ENCODE measurements at places on chromosomes 4 and X. TPM values are rescaled to one million over a fixed set of nuclear protein-coding genes. Genes with fewer than 3 reads are reported as not detected.
A peak's percentile ranks its signal among the peaks of the same experiment; 100 is the strongest.

The RRH gene
- 0.05 TPM for polyA plus RNA-seq

The GAGE1 gene
- not detected for polyA plus RNA-seq

The GLOD5 gene
- polyA plus RNA-seq: not detected

The CTAG1A gene
- polyA plus RNA-seq: not detected

- peak; percentile 9 for DNase-seq
Observed at GRCh38 chr4:41070516-41071281, 143.6 kb downstream of the APBB2 start.

DNA sequence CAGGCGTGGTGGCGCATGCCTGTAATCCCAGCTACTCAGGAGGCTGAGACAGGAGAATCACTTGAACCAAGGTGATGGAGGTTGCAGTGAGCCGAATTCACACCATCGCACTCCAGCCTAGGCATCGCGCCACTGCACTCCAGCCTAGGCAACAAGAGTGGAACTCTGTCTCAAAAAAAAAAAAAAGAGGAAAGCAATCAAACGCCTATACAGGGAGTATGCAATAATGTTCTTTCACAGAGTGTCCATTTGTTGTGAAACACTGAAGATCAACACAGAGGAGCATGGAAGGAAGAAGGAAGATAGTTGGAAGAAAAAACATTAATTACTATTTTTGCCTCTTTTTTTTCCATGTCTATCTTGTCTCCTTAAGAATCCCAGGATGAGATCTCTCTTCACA lies 113.4 kb downstream of the FBXO8 start:
- no peak for DNase-seq

DNA sequence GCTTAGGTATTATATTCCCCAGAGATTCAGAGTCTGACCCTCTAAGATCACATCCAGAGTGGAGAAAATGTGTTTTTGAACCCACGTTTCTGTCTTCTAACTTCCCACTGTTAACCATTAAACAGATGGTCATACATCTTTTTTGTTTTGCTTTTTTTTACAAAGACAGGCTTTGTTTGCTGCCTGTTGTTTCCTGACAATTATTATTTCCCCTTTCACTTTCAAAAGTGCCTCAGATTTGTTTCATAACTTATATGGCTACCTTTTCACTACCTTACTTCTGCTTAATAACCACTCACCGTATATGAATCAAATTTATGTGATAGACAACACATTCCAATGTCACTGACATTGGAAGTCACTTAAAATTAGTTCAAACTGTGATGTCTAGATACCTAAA lies 142.2 kb downstream of the HS3ST1 start:
- DNase-seq: no peak

DNA sequence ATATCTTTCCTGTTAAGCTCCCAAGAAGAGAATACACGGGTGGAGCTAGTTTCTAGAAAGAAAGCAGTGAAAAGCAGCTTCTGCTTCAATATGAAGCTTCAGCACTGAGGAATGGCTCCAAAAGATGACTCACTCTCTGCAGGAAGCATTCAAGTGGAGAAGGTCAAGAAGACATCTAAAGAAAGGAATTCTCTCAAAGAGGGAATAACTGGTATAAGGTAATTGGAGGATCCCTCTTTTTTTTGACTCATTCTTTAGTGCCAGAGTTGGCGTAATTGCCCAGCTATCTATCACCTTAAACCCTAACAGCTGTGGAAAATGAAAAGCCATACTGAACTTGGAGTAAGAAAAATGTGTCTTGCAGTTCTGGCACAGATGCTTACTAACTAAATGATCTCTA lies 3.5 kb downstream of the EDA2R start:
- peak; percentile 86 for DNase-seq

- DNase-seq: no peak
Observed at GRCh38 chr4:182271731-182272130, 28.5 kb downstream of the TENM3 start.

DNA sequence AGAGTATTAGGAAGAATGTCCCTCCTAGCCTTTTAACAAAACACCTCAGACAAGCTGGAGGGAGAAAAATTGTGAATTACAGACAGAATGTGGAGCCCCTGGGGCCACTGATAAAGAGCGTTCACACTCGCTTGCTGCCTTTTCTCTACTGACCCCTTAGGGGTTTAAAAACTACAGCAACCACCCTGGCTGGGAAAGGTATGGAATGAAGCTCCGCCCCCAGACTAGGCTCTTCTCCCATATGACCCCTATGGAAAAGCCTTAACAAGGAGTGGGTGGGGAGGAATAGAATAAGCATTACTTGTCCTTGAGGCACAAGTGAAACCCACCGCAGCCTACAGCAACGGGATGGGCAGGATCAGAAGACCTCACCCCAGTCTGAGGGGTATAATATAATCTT lies 26.3 kb downstream of the ANKRD50 start:
- DNase-seq: no peak

GRCh38 chrX:48700951-48701653 lies 4.6 kb downstream of the SUV39H1 start:
- peak; percentile 6 for DNase-seq

DNA sequence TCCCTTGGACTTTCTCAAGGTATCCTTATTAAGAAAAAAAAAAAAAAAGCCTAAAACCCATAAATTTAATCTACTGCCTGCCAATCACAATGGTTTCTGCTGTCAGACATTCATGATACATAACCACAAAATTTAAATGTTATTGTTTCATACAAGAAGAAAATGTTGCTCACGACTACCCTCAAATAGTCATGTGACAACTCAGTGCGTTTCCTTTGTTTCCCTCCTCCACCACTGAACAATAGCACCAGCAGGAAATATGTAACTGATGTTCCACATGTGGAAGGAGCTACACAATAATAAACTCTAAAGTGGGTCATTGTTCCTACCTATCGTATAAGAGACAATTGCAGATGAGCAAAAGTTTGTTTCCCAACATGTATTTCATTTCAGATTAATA lies 244.1 kb upstream of the EDNRA start:
- DNase-seq: no peak
